ENCODE measurements at places on chromosomes 2 and 18.
A peak's percentile ranks its signal among the peaks of the same experiment; 100 is the strongest.

- DNase-seq, result no peak
Observed at GRCh38 chr18:13485604-13486003, 240.8 kb downstream of the FAM210A start.

DNA sequence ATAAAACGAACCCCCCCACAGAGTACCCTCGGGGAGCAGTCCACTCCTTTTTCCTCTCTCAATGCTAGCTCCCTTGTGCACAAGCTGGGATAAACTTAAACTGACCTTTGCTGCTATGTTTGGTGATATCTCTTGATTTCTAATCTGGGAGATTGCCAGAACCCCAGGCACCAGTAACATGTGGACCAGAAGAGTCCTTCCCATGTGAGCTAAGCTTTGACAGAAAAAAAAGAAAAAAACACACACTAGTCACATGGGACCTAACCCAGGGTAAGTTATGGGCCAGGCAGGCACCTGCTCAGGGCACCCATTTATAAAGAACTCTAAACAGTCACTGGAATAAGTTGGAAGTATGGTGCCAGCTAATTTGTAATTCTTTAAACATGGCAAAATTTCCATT is 242.6 kb downstream of the EN1 start:
- no peak for DNase-seq

DNA sequence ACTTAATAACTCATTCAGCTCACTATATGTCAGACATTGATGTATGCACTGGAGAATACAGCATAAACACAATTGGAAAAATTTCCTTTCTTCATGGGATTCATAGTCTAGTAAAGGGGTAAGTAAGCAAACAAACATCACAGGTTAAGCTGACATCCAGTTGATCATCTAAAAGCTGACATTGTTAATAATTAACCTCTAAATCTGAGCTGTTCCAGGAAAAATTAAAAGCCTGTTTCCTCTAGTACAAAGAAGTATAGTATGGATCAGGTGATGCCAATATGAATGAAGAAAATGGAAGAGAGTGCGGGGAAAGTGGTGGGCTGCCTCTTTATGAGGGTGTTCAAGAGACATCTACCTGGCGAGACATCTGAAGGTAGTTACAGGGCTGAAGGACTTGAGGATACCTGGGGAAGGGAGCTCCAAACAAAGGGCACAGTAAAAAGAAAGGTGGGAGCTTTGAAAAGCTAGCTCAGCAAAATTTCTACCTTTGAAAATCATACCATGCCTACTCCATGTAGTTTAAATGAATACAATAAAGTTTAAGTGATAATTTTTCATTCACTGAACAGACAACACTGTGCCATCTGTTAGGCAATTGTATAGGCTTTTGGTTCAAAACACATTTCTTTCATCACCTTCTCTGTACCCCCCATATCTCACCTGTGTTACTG is 619.3 kb downstream of the TRIB2 start:
- no peak for DNase-seq

GRCh38 chr2:228039752-228040534 is 141.5 kb downstream of the SPHKAP start:
- no peak for DNase-seq

DNA sequence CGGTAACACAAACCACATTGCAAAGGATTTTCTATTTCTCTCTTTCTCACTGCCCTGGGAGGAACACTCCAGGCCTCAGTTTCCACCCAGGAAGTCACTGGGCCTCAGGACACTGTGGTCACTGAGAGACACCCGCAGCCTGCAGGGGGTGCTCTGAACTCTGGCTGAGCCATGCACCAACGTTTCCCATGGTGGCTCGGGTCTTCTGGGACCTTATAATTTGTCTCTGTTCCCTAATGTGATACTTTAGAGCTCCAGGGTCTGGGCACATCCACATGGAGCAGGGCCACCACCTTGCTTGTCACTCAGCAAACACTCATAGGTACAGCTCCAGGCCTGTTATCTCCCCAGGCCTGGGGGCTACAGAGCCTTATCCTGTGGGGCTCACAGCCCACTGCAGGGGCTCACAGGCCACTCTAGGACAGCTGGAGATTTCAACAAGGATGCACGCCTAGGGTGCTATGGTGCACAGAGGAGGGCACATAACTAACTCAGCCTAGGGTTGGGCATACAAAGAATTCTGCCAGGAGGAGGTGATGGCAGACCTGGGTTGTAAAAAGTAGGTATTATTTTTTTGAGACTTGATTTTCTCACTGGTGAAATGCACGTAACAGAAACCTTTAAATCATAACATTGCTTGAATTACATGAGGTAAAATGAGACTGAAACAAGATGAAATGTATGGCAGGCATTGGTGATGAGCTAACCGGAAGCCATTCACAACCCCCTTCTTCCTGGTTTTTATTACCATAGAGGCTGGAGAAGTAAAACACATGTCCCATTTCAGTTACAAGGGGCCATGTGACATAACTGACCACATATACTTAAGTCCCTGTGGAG is 3.0 kb upstream of the HS1BP3 start:
- DNase-seq, result no peak

DNA sequence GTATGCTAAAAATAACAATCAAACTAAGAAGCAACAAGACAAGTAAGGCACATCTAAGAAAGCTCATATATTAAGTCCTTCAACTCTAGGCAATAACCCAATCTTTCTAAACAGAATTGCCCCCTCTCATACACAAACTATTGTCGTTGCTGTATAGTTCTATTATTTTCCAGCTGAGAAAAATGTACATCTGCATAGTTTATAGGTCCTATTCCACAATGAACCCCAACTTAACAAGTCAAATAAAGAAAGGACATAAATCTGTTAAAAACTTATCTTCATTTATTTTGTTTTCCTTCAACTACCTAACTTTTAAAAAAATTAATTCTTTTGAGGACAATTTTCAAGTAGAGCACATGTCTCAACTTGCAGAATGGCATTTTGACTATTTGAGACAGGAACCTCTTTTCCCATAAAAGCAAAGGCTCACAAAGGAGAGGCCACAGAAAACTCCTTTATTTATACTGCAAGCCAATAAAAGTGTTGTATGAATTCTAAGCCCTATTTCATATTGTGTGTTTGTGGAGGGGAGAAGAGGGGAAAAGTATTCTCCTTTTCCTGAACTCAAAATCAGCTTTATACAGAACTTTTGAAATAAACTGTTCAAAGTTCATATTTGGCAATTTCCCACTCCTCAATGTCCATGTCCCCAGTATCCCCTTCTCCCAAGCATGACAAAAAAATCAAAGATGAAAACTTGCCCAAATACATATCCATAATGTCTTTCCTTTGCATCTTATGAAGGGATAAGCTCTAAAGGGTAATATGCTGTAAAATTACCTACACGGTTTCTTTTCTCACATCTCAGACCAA is 37.4 kb downstream of the RTN4 start:
- DNase-seq, result no peak

GRCh38 chr2:39150890-39151497 is 30.1 kb upstream of the SOS1 start:
- DNase-seq, result no peak

- no peak for DNase-seq
Observed at GRCh38 chr18:35494251-35495220, 3.2 kb downstream of the INO80C start.

GRCh38 chr2:50661682-50662081 is 370.2 kb downstream of the NRXN1 start:
- DNase-seq, result no peak

DNA sequence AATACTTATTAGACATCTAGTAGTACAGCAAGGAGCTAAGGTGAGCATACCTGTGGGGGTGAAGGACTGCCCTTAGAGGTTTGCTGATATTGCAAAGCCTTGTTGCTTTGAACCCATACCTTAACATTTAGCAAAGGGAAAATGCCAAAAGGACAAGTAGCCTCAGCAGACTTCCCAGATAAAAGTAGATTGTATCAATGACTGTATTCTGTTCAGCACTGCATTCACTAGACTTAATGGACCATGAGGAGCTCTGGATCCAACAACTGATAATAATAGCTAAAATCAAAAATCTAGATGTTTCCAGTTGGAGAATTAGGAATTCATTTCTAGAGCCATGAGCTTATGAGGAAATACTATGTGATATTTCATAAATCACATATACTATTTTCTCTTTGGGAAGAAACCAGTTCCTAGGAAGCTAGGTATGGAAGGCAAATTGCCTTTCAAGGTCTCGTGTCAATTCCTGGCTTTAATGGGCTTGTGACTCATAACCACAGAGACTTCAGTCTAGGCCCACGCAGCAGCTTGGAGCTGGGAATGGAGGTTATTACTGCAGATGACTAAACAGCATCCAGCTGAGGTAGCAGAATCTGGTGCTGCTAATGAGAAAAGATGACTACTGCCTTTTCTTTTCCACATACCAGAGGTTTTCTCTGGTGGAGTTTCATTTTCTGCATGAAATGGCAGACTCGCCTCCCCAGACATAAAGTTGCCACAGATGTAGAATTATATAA is 191.2 kb upstream of the NABP1 start:
- DNase-seq, result no peak

DNA sequence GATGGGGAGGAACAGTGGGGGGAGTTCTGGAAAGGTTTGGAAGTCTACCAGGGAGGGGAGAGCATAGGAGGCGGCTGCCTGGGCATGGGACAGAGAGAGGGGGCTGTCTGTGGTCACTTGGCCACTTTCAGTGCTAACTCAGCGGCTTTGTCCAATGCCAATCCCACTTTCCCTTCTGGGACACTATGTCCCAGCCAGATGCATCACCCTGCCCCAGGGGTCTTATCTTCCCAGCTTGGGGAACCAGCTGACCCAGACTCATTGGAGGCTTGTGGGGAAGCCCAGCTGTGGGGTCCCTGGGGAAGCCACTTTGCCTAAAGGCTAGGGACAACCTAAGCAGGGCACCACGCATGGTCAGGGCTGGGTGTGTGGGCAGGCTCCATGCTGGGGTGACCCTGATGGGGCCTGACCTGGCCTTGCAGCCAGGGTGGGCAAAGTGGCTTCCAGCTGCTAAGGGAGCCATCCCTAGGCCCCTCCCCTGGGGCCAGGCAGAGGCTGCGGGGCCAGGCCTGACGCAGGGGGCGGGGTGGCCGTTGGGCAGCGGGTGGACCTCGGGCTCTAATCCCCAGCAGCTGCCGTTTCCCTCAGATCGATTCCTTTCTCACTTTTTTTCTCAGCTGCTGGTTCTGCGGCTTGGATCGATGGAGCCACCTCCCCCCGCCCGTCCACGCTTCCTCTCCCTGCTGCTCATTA is 1.6 kb upstream of the ASIC4 start:
- DNase-seq, result no peak

GRCh38 chr2:240620859-240621258 is 4.4 kb upstream of the GPR35 start:
- DNase-seq, result peak; percentile 21

- DNase-seq, result no peak
Observed at GRCh38 chr2:129812071-129812470, 167.4 kb upstream of the RAB6C start.
